ENCODE measurements at places on chromosomes 2 and 18. TPM values are rescaled to one million over a fixed set of nuclear protein-coding genes. Genes with fewer than 3 reads are reported as not detected.

The SCN3A gene
- 1.3 TPM for total RNA-seq

The ALPG gene
- not detected for total RNA-seq

The CNTNAP5 gene
- total RNA-seq: not detected

The DSC3 gene
- total RNA-seq: 0.02 TPM

The SAG gene
- not detected for total RNA-seq

The OR6B3 gene
- not detected for total RNA-seq

The SLC4A5 gene
- total RNA-seq: 0.23 TPM

The EPB41L5 gene
- 6.6 TPM for total RNA-seq

The GAREM1 gene
- total RNA-seq: 10.4 TPM

The INHBB gene
- total RNA-seq: 0.66 TPM

The CDH19 gene
- total RNA-seq: not detected

The MC4R gene
- 0.45 TPM for total RNA-seq

The SLC4A3 gene
- 2.9 TPM for total RNA-seq

The CGREF1 gene
- 0.31 TPM for total RNA-seq

All from H4 (cell line).